Activated CD8-positive, alpha-beta memory T cell treated with anti-CD3 and anti-CD28 coated beads for 4 hours (primary cell): ENCODE measurements at places on chromosomes 1 and 21.

DNA sequence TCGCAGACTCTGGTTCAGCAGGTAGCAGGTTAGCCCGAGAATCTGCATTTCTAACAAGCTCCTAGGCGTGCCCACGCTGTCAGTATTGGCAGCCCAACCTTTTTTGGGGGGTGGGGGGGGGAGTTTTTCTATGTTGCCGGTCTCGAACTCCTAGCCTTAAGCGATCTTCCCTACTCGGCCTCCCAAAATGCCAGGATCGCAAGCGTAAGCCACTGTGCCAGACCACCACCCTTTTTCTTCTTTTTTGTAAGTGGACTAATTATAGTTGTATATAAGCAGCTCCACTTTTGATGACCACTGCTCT is 480 bp upstream of the MIS18A start:
- no peak for DNase-seq

DNA sequence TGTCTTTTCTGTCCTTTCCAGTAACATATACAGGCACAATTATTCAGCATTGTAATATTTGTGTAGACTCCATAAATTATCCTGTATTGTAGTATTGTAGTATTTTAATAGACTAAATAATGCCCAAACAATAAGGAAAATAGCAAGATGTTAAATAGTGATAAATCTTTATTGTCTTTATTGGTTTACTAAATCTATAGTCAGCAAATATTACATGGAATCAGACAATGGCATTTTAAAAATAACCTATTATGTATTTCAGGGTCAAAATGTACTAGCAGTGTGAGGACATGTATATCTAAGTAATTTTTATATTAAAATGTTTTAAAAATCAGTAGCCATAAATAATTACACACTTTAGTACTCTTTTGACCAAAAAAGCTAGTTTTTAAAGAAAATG is 202.3 kb downstream of the GREM2 start:
- no peak for DNase-seq

DNA sequence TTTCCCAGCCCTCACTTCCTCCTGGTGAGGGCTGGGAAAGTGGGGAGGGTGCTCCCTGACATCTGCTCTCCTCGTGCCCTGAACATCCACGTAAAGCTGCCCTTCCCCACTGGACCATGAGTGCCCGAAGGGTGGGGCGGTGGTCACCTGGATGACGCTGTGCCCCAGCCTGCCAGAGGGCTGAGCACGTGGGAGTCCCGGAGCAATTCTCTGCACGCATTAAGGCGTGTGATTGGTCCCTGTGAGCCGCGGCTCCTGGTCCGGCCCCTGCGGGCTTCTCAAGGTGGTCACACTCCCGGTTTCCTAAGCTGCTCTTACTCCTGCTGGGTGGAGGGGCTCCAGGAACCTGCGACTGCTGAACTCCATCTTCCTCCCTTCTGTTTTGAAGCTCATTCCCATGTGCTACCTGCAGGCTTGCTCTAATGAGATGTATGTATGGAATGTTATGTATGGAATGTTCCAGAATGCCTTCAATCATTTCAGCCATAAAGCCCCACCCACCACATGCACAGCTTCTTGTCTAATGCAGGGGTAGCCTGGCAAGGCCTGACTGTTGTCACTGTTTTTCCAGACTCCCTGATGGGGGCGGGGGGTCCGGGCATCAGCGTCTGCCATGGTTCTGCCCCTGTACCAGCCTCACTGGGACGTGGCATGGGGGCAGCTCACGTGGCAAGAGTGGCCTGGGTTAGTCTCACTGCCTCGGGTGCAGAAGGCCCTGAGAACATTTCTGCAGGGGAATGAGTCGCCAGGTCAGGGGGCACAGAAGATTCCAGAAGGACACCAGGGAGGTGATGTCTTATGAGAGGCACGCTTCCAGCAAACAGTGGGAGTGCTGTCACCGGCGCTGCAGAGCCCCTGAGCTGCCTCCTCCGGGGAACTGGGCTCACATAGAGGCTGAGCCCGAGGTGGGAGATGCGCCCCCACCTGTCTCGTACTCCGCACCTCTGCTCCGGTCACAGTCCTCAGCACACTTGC is 19.4 kb downstream of the KRTAP10-1 start:
- DNase-seq, result no peak

DNA sequence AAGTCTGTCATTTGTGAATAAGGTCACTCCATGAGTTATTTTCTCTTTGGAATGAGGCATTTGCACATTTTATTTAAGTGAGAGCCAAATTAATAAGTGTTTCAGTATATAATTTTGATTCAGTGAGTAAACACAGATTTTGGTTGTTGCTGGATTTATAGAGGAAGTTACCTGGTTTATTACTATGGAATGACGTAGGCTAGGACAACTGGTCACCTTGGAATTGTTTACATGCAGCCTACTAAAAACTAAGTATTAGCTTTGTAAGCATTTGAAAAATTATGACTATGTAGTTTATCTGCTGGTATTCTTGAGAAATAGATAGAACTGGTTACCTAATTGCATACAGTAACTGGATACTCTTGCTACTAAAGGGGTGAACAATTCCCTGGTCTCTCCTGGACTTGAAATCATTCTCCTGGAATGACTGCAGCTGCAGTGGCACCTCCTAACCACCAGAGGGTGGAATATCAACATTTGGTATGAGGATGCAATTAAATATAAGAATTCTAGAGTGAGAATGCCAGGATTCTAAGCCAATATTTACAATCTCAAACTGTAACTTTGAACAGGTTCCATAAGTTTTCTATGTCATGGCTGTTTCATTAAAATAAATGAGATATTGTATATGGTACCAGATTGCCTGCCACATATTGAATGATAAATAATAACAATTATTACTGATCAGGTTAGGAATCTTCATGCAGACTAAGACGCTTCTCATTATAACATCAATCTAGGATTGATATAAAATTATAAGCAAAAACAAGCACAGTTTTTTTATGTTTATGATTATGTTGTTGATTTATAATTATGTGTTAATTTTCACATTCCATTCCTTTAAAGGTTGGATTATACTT is 3.5 kb upstream of the KRTAP27-1 start:
- DNase-seq, result no peak

GRCh38 chr1:181033128-181033798 is 520 bp upstream of the MR1 start:
- DNase-seq, result no peak

DNA sequence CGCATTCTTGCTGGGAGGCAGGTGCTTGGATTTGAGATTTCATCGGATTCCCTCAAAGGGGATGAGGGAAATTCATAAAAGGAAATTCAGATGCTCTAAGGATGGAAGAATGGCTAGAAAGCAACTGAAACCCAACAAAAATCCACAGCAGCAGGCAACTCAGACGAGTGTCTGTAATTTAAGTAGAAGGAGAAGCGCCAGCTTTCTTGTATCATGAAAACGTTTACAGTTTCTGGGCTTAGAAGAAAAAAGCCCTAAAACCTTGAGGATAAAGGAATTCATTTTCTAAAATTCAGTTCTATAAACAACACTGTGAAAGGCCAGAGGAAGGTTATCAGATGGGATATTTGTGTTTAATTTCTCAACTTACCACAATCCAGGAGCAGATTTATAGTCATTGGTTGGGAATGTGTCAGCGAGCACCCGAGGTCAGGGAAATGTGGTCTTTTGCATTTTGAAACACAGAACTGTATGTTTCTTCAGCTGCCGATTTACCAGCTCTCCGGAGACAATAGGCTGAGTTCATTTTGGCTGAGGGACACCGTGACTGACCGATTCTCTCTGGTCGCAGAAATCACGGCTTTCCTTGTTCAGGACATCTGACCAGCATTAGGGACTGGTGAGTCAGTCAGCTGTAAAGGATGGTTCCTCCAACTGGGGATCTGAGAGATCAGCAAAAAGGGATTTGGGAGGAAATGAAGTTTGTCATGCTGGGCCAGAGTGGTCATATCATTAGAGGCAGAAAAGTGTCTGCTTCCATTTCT is 111.6 kb upstream of the ERRFI1 start:
- DNase-seq, result no peak

DNA sequence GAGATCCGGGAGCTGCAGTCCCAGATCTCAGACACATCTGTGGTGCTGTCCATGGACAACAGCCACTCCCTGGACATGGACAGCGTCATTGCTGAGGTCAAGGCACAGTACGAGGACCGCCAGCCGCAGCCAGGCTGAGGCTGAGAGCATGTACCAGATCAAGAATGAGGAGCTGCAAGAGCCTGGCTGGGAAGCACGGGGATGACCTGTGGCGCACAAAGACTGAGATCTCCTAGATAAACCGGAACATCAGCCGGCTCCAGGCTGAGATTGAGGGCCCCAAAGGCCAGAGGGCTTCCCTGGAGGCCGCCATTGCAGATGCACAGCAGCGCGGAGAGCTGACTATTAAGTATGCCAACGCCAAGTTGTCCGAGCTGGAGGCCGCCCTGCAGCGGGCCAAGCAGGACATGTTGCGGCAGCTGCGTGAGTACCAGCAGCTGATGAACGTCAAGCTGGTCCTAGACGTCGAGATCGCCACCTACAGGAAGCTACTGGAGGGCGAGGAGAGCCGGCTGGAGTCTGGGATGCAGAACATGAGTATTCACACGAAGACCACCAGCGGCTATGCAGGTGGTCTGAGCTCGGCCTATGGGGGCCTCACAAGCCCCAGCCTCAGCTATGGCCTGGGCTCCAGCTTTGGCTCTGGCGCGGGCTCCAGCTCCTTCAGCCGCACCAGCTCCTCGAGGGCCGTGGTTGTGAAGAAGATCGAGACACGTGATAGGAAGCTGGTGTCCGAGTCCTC is 25.5 kb downstream of the ETV3L start:
- DNase-seq, result no peak

DNA sequence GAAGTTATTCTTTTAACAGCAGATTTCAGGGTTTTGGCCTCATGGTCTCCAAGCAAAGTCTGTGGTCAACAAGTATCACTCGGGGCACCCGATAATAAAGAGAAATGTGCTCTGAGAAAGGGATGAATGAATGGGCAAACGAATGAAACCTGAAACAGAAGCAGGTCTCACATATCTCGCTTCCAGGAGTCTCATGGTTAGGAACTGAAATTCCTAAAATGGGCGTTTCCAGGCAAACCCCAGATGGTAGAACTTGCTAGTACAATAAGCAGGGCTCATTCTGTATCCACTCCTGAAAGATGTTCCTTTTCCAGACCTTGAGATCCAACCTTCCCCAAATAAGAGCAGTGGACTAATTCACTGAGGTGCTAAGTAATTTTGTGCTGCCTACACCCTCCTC is 87.2 kb downstream of the LAMC2 start:
- DNase-seq, result no peak

DNA sequence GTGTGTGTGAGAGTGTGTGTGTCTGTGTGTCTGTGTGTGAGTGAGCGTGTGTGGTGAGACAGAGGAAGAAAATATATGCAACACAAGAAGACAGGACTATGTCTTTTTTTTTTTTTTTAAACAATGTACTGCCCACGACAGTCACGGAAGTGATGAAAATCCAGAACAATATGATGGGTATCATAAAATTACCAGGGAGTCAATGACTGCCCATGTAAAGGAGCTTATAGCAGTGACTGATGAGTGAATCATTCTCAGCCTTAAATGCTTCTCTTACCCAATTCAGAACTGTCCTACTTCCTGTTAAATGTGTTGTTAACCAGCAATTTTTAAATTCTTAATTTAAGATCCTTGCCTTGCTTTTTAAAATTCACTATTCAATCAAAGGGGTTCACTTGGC is 46.6 kb downstream of the RGS7 start:
- DNase-seq, result no peak

DNA sequence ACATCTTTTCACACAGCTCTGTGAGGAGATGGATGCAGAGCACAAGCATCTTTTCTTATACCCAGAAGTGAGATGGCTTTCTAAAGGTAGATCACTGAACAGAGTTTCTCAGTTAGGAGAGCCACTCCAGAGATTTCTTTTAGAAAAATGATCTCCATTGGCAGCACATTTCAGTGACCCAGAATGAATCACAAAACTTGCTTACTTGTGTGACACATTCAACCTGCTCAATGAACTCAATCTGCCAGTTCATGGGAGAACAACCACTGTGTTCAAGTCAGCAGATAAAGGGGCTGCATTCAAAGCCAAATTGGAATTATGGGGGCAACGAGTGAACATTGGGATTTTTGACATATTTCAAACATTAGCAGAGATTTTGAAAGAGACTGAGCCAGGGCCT is 78.3 kb downstream of the UCHL5 start:
- DNase-seq, result no peak

DNA sequence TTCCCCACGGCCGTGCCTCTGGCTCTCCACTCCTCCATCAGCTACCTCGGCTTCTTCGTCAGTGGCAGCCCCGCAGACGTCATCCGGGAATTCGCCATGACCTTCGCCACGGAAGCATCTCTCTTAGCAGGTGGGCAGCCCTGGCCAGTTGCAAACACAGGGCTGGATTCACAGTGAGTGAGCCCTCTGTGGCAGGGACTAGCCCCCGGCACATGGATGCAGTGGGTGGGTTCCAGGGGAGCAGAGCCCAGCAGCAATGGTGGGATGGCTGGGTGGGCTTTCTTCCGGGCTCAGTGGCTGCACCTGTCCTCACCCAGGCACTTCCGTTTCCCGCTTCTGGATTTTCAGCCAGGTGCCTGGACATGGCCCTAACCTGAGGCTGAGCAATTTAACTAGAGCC is 9.4 kb downstream of the UBASH3A start:
- DNase-seq, result no peak

GRCh38 chr1:31022259-31022658 is 43.3 kb downstream of the PUM1 start:
- DNase-seq, result no peak

- DNase-seq, result no peak
These were observed 59.2 kb downstream of the MATN1 start for GRCh38 chr1:30664103-30664755.

- DNase-seq, result no peak
These were observed 28.6 kb downstream of the LRP8 start for GRCh38 chr1:53299233-53299632.

DNA sequence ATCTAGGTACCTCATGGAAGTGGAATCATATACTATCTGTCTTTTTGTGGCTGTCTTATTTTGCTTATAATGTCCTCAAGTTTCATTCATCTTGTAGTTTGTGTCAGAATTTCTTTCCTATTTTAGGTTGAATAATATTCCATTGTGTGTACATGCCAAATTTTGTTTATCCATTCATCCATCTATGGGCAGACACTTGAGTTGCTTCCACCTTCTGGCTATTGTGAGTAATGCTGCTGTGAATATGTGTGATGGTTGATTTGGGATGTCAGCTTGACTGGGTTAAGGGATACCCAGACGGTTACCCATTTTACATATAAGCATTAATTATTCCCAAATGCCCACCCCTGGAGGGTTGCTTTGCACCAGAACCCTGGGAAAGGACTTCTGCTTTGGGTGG is 477.5 kb downstream of the PTPRU start:
- no peak for DNase-seq

GRCh38 chr21:38219049-38219628 is 37.7 kb upstream of the KCNJ15 start:
- no peak for DNase-seq

DNA sequence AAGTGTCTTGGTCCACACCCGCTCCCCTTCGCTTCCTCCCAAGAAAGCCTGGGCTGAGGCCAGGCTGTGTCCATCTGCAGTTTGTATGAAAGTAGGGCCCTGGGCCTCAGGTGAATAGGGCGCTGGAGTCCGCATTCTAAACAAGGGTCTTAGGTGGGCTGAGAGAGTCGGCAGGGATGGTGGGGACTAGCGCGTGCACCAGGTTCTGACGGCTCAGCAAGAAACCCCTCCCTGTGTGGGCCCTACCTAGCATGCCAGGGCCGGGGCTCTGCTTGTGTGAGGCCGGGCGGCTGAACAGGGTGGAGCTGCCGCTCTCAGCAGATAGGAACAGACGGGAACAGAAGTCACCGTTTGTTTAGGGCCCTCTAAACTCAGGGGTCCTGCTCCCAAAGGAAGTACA is 1.7 kb downstream of the ACTRT2 start:
- DNase-seq, result no peak
